Motor neuron (in vitro differentiated cells): ENCODE measurements at places on chromosomes 5 and 9. TPM values are rescaled to one million over a fixed set of nuclear protein-coding genes. Genes with fewer than 3 reads are reported as not detected.

Gene WWC1
- total RNA-seq = 5.3 and 7.7 TPM in 2 replicates

- ATAC-seq = peak; percentile 74
These were observed 838.3 kb downstream of the TLE4 start for GRCh38 chr9:80410106-80410505.

- ATAC-seq = no peak
These were observed 30.2 kb upstream of the CCNG1 start for GRCh38 chr5:163407034-163407655.

DNA sequence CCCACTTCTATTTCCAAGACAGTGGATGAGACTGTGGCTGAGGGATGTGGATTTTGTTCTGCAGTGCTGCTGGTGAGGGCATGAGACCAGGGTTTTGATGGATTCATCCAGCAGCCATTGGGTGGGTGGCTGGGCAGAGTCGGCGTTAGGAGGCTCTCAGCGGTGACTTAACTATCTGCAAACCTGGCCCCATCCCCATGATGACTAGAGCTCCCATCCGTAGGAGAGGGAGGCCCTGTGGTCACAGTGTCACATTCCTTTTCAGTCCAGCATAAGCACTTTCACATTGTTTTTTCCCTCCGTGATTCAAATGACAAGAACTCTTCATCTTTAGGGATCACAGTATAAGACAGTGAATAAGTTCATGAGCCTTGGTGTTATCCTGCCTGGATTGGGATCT lies 60.4 kb upstream of the SPRY4 start:
- ATAC-seq = no peak

DNA sequence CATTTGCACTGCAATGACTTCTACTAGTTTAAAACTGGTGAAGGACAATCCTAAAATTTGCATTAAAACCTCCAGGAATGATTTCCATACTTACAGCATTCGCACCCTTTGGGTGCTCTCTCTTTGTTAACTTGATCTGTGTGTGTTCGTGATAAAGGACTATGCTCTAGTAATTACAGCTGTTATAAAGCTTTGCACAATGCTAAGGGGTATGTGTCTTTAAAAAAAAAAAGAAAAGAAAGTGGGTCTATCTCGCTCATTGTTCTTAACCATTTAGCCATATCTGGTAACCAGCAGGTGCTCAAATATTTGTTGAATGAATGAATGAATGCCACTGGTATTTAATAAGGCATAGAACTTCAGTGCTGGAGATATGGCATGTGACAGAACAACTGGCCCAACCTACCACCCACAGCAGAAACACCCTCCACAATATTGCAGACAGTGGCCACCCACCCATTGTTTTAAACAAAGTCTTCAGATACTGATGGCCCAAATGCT lies 8.7 kb downstream of the TRIM36 start:
- no peak for ATAC-seq

Gene DPH7
- total RNA-seq = 72.2 and 73.7 TPM in 2 replicates

Gene FRMD3
- 4.4 and 4.5 TPM in 2 replicates for total RNA-seq

- peak; percentile 57 for ATAC-seq
These were observed 33.0 kb downstream of the IRF1 start for GRCh38 chr5:132457371-132458225.

Gene CYLC2
- total RNA-seq = not detected in 2 replicates

DNA sequence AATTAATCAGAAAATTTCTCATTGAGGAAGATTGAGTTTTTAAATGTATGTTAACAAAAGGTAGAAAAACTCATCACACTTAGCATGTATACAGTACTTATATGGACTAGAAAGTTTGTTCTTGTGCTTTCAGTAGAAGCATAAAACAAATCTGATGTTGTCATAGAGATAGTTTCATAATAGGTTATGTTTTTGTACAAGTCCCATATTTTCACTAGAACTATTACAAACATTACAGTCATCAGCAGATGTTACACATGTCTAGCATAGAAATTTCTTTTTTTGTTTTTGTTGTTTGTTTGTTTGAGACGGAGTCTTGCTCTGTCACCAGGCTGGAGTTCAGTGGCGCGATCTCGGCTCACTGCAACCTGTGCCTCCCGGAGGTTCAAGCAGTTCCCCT lies 131.4 kb downstream of the COMMD10 start:
- no peak for ATAC-seq

GRCh38 chr5:79878721-79879336 lies 112.2 kb downstream of the MTX3 start:
- ATAC-seq = peak; percentile 71

Gene NOXA1
- total RNA-seq = 0.32 and 0.36 TPM in 2 replicates

DNA sequence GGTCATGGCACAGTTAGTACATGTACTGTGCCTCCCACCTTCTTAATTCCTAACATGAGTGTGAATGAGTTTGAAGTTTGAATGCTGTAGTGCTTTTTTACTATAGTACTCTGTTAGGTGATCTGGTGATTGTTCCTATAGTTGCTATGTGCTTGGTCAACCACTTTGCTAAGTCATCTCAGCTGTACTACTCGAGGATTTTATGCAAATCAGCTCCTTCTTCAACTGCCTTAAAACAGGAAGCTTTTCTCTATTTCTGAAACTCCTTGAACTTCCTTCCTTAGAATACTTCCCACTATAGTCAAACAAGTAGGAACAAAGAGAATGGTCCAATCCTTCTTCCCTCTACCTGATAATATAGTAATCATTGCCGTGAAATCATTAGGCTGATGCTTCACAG lies 219.6 kb downstream of the CTNND2 start:
- ATAC-seq = no peak

Gene PCDHB7
- total RNA-seq = 0.50 and 0.87 TPM in 2 replicates

DNA sequence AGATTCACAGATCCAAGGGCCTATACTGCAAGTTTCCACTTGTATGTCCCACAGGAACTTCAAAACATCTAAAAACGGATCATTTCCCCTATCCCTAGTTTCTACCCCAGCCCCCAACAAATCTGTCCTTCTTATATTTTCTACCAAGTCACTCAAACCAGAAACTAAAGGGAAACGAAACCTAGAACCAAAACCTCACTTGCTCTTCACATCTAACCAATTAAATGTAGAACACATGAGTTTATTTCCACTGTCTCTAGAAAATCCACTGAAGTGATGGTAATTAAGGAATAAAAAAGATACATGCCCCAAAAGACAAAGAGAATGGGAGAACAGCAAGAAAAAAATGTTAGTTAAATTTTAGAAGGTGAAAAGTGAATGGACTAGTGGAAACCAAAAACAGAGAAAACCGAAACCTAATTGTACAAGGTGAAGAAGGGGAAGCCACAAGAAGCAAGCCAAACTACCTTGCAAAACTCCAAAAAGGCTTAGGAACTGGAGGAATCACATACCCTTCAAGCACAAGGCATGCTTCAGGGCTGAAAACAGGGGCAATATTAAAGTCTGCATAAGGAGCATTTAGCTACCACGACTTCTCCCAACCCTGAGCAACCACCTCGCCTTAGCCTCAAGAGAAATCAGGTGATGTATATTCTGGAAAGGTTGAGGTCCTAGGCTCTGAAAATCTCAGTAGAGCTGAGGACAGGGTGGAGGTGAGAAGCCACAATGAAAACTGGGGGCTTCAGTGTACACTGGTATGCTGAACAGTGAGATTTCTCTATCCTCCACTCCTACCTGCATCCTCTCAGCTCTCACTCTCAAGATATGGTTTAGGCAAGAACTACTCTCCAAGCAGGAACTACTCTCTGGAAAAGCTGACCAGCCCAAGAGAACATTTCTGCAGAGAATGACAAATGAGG lies 11.1 kb downstream of the SMU1 start:
- ATAC-seq = no peak

DNA sequence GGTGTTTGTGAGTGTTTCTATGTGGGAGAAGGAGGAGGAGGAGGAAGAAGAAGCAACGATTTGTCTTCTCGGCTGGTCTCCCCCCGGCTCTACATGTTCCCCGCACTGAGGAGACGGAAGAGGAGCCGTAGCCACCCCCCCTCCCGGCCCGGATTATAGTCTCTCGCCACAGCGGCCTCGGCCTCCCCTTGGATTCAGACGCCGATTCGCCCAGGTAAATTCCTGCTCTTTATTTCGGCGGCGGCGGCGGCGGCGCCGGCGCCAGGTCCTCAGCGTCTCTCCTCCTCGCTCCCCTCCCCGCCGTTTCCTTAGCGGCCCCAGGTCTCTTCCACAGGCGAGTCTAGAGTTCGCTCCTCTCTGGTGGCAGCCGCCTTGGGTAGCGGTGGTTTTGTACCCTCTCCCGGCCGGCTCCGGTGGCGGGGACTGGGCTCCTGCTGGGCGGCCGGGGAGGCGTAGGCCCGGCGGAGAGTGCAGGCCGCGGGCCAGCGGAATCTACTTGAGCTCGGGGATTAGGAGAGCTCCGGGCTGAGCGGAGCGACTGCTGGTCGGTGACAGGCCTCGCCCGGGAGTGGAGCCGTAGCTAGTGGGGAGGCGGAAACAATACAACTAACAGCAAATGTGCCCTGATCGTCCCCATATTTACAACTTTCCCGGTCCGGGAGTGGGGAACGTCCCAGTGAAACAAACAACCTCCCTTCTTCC lies 547 bp downstream of the NIPBL start:
- peak; percentile 32 for ATAC-seq

Gene BRD8
- 32.6 and 37.4 TPM in 2 replicates for total RNA-seq

DNA sequence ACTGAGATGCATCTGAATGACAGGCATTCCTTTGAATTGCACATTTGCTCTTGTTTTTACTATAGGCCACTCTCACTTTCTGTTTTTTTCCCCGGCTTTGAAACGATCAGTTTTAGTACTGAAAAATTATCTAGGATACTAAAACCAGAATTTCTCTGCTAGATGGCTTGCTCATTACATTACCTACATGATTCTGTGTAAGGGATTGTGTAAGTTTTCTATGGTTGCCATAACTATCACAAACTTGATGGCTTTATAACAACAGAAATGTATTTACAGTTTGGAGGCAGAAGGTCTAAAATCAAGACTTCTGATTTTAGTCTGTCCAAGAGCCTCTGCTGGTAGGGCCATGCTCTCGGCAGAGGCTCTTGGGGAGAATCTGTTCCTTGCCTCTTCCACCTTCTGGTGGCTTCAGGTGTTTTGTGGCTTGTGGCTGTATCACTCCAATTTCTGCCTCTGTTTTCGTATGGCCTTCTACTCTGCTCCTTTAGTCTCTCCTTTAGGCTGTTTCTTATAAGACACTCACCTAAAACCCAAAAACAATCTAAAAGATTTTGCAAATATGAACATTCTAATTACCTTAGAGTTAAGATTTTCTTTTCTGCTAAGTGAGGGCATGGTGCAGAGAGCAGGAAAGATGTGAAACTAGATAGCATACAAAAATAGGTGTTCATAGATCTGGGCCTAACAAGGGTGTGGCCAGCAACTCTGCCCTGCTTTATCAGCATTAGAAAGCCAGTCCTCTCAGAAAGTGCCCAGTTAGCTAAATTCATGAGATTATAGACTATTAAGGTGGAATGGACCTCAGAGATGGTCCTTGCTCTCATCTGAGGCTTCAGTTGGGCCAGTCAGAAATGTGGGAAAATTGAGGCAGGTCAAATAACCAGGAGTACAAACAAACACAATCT lies 93.3 kb upstream of the CDKN2B start:
- no peak for ATAC-seq

DNA sequence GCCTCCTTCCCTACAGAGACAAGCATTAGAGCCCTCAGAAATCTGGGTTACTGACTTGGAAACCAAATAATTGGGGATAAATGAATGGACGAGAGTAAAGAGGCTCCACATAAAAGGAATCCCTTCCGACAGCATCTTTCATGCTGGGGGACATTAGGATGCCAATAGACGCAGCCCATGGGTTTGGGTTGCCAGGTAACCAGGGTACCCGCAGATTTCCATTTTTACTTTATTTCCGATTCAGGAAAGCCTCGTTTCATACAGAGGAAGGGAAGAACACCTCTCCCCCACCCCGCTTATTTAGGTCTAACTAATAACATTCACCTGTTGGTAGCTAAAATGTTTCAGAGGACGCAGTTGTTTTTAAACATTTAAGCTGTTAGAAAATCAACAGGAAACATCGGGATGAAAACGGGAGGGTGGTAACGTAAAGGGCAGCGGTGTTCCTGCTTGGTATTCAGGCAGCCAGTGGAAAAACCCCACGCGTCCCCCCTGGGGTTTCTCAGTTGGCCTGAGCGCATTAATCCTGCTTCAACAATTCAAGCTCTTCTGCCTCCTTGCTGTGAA lies 179.5 kb downstream of the YTHDC2 start:
- ATAC-seq = peak; percentile 47

- ATAC-seq = peak; percentile 59
These were observed 76.8 kb downstream of the ZDHHC21 start for GRCh38 chr9:14616188-14616982.

DNA sequence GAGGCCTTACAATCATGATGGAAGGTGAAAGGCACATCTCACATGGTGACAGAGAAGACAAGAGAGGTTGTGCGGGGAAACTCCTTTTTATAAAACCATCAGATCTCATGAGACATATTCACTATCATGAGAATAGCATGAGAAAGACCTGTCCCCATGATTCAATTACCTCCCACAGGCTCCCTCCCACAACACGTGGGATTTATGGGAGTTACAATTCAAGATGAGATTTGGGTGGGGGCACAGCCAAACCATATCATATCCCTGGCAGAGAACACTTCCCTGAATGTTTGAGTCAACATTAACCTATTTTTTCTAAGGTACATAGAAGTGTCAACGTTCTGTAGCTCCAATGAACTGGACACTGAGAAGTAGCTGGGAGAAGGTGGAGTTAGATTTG lies 280.9 kb downstream of the NFIB start:
- ATAC-seq = no peak

GRCh38 chr9:126067031-126067734 lies 259.4 kb upstream of the MVB12B start:
- no peak for ATAC-seq

DNA sequence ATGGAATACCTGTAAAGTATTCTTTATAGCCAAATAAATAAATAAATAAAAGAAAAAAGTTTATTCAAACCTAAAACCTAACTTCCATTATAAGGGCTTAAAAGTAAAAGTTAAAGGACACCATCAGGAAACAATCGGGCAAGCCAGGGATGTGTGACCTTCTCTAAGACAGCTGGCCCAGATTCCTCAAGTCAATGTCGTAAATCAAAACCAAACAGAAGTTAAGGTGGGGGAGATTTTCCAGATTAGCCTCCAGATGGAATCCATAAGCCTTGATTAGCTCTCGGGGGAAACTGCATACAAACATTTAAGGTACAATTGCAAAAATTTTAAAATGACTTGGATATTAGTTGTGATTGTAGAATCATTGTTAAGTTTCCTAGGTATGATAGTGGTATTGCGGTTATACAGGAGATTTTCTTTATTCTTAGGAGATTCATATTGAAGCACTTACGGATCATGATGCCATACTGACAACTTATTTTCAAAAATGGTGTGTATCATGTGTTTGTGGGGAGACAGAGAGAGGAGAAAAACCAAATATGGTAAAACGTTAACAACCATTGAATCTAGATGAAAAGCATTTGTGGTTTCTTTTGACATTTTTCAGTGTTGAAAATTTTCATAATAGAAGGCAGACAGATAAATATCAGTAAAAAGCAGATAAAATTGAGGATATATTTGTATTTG lies 21.5 kb upstream of the MGAT1 start:
- ATAC-seq = no peak

Gene HSPA9
- total RNA-seq = 314 and 319 TPM in 2 replicates

DNA sequence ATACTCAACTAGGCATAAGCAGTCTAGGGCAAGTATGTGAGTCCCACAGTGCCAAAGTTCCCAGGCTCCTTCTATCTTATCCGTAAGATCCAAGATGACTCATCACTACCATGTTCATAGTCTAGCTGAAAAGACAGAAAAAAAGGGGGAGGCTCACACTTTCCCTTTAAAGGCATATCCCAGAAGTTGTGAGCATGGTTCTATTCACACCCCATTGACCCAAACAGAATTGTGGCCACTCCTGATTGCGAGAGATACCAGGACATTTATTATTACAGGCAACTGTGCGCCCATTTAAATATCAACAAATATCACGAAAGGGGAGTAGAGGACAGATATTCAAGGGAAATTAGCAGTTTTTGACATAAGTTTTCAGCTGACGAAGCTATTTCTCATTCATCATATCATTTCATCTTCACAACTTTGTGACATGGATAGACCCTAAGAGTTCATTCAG lies 8.1 kb upstream of the PFDN1 start:
- ATAC-seq = peak; percentile 61
